ENCODE measurements at places on chromosomes 1 and 21.

- peak overlapping the region; percentile 80 for H3K4me3 ChIP-seq
- H3K27me3 ChIP-seq = no peaks in the 10 kb centered on the region
- DNase-seq = no peak
- H3K4me1 ChIP-seq = peaks cover 10% of the 10 kb centered on the region
These were observed 382 bp downstream of the TRMT1L start for GRCh38 chr1:185156288-185156853.

DNA sequence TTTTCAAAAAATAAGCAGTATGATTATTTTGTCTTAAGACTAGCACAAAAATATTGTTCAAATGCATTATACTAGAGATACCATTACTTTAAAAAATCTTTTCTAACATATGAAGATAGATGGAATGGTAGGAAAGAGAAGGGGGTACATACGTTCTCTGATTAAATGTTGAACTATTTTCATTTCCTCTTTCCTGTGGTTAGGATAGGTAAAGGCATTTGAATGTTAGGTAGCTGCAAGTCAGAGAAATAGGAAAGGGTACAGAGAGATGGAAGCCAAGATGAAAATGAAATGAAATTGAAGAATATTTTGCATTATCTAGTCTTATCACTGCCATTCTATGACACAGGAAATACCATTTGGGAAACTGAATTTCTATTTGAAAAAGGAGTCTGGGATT lies 28.3 kb downstream of the TLCD4 start:
- no peaks in the 10 kb centered on the region for H3K4me1 ChIP-seq
- no peaks in the 10 kb centered on the region for H3K36me3 ChIP-seq
- H3K27me3 ChIP-seq = no peaks in the 10 kb centered on the region
- no peak overlapping the region for H3K4me3 ChIP-seq
- no peak for DNase-seq
- no peak overlapping the region for H3K27ac ChIP-seq

DNA sequence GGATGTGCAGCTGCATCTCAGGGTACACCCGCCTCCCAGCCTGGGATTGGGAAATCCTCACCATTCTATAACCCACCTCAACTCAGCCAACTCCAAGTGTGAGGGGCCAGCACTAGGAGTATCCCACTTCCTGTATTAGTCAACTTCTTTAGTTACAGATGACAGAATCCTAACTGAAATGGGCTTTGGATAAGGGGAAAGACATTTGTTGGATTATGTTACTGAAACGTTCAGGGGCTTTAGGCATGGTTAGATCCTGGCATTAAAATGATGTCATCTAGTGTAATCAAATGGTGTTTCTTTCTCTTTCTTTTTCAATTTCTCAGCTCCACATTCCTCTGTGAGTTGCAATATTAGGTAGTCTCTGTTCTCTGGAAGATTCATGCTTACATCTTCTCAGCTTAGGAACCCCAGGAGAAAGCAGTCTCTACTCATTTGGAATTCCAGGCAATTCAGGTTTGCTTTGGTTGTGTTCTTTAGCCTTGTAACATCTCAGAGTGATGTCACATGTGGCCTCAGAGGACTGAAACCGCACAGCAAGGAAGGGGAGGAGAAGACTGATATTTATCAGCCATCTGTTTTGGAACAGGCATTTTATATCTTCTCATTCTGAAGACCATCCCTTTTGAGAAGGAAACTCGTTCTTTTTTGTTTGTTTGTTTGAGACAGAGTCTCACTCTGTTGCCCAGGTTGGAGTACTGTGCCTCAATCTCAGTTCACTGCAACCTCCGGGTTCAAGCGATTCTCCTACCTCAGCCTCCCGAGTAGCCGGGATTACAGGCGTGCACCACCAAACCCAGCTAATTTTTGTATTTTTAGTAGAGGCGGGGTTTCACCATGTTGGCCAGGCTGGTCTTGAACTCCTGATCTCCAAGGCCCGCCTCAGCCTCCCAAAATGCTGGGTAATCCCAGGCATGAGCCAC lies 18.9 kb upstream of the TMEM54 start:
- H3K36me3 ChIP-seq = no peaks in the 10 kb centered on the region
- H3K27ac ChIP-seq = no peak overlapping the region
- H3K4me1 ChIP-seq = peaks cover 6% of the 10 kb centered on the region

- no peaks in the 10 kb centered on the region for H3K36me3 ChIP-seq
- no peak for DNase-seq
- no peaks in the 10 kb centered on the region for H3K4me1 ChIP-seq
- H3K27ac ChIP-seq = no peak overlapping the region
- H3K4me3 ChIP-seq = no peak overlapping the region
- H3K27me3 ChIP-seq = no peaks in the 10 kb centered on the region
These were observed 448.1 kb upstream of the B3GALT2 start for GRCh38 chr1:193634470-193634869.

DNA sequence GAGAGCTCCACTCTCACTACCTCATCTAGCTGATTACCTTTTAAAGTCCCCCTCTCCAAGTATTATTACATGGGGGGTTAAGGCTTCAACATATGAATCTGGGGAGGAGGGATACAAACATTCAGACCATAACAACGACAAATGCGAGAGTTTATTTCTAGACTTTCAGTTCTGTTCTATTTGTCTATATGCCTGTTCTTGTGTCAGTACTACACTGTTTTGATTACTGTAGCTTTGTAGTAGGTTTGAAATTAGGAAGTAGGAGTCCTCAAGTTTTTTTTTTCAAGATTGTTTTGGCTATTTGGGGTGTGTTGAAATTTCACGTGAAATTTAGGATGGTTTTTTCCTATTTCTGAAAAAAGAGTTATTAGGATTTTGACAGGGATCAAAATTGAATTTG lies 16.3 kb downstream of the ZMYM4 start:
- no peaks in the 10 kb centered on the region for H3K4me1 ChIP-seq
- no peak for DNase-seq
- no peaks in the 10 kb centered on the region for H3K27me3 ChIP-seq
- no peak overlapping the region for H3K4me3 ChIP-seq
- no peaks in the 10 kb centered on the region for H3K36me3 ChIP-seq

- no peaks in the 10 kb centered on the region for H3K4me1 ChIP-seq
- H3K27ac ChIP-seq = no peak overlapping the region
- H3K36me3 ChIP-seq = no peaks in the 10 kb centered on the region
- DNase-seq = no peak
- H3K27me3 ChIP-seq = no peaks in the 10 kb centered on the region
These were observed 155.7 kb upstream of the BEND5 start for GRCh38 chr1:48932366-48932765.

- no peaks in the 10 kb centered on the region for H3K4me1 ChIP-seq
- no peaks in the 10 kb centered on the region for H3K36me3 ChIP-seq
- H3K4me3 ChIP-seq = no peak overlapping the region
- no peaks in the 10 kb centered on the region for H3K27me3 ChIP-seq
These were observed 153.5 kb upstream of the GALNT2 start for GRCh38 chr1:229913489-229913888.

- no peak overlapping the region for H3K27ac ChIP-seq
- H3K4me1 ChIP-seq = no peaks in the 10 kb centered on the region
- no peaks in the 10 kb centered on the region for H3K36me3 ChIP-seq
- DNase-seq = no peak
- no peak overlapping the region for H3K4me3 ChIP-seq
- no peaks in the 10 kb centered on the region for H3K27me3 ChIP-seq
These were observed 498.1 kb downstream of the KIF26B start for GRCh38 chr1:245652660-245653427.

DNA sequence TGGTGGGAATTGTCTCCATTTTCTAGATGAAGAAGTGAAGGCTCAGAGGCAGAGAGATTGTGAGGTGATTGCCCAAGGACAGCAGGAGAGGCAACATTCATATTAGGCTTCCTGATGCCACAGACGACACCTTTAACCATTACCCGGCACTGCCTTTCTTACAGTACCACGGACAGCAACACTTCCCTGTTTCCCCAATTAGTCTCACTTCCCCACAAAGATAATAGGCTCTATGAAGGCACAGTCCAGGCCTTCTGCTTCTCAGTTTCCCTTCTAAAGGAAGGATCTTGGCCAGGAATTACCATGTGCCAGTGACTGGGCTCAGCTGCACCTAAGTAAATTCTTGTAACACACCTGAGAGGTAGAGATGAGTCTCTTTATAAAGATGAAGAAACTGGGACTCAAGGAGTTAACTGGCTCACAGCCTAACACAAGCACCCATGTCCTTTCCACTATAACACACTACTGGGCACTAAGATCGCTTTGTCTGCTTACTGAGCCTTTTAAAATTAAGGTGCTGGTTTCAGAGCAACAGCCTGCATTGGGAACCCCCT lies 9.6 kb downstream of the IGSF9 start:
- H3K36me3 ChIP-seq = no peaks in the 10 kb centered on the region
- no peak overlapping the region for H3K27ac ChIP-seq
- H3K4me1 ChIP-seq = peaks cover 9% of the 10 kb centered on the region
- H3K4me3 ChIP-seq = no peak overlapping the region
- H3K27me3 ChIP-seq = no peaks in the 10 kb centered on the region
- DNase-seq = no peak

GRCh38 chr1:173601588-173601987 lies 1.3 kb downstream of the SLC9C2 start:
- H3K36me3 ChIP-seq = no peaks in the 10 kb centered on the region
- H3K27ac ChIP-seq = no peak overlapping the region
- DNase-seq = no peak
- no peaks in the 10 kb centered on the region for H3K4me1 ChIP-seq
- H3K27me3 ChIP-seq = no peaks in the 10 kb centered on the region

DNA sequence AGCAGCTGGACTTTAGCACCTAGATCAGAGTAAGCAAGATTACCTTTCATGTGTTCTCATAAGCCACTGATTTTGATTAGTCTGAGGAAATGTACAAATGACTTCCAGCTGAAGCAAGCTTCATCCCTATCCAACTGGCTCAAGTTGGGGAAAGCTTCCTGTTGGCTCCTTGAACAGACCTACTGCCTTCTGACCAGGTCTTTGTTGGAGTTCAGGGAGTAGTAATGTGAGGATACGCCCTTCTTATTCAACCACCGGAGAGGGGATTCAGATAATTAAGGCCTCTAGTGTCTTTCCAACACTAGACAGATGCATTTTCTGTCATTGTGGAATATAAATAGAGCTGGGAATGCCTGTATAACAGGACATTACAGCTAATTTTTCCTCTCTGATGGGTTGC lies 268.9 kb downstream of the TGFB2 start:
- H3K4me1 ChIP-seq = no peaks in the 10 kb centered on the region
- no peak overlapping the region for H3K27ac ChIP-seq
- H3K36me3 ChIP-seq = no peaks in the 10 kb centered on the region
- DNase-seq = no peak
- no peaks in the 10 kb centered on the region for H3K27me3 ChIP-seq
- no peak overlapping the region for H3K4me3 ChIP-seq

DNA sequence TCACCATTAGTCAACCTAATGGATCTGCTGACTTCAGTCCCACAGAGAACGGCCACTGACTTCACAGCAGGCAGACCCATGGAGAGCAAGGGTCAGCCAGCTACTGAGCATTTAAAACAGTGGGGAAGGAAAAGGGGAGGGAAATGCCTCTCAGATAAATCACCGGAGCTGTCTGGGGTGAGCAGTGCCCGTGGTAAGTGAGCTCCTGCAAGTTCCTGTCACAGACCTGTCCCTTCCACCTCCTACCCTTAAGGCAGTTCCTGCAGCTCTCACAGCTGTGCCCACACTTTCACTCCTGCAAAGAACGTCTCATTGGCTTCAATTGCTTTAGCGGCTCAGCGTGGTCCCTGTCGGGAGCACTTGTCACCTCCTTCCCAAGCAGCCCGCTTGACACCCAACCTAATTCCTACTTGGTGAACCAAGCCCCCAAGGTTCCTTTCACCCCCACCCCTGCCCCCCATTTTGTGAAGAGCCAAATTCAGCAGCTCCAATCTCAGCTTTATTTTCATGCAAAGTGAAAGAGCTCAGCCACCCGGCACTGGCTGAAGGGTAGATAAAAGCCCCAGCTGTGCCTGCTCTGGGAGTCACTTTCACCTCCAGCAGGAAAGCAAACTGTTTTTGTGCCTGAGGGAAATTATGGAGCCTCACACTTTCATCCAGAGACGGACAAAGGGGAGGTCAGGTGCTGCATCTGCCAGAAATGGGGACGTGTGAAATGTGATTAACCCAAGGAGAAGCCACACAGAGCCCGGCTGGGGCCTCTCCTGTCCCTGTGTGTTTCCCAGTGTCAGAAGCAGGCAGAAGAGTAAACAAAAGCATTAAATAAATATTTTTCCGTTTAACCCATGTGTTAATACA lies 306.2 kb downstream of the TTLL7 start:
- H3K36me3 ChIP-seq = no peaks in the 10 kb centered on the region
- H3K4me3 ChIP-seq = peak overlapping the region; percentile 48
- H3K27me3 ChIP-seq = no peaks in the 10 kb centered on the region
- no peaks in the 10 kb centered on the region for H3K4me1 ChIP-seq
- H3K27ac ChIP-seq = no peak overlapping the region

DNA sequence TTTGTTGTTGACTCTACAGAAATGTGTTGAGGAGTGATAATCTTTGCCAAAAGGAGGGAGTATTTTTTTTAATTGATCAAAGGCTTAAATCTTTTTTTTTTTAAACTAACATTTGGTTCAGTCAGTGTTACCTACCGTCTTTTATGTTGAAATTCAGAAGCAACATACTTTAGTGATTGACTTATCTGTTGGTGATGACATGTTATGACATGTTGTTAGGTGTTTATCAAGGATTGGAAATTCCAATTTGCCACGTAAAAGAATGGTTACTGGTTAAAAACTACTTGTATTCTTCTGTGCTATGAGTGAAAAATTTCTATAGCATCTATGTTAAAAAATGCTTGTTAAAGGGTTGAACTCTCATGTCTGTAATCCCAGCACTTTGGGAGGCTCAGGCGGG lies 61.2 kb downstream of the DNM3 start:
- H3K27ac ChIP-seq = no peak overlapping the region
- H3K4me1 ChIP-seq = no peaks in the 10 kb centered on the region
- no peaks in the 10 kb centered on the region for H3K36me3 ChIP-seq
- DNase-seq = no peak
- H3K4me3 ChIP-seq = no peak overlapping the region

- H3K4me3 ChIP-seq = no peak overlapping the region
- peak overlapping the region; percentile 2 for H3K27ac ChIP-seq
- no peaks in the 10 kb centered on the region for H3K4me1 ChIP-seq
- H3K36me3 ChIP-seq = no peaks in the 10 kb centered on the region
- no peak for DNase-seq
- no peaks in the 10 kb centered on the region for H3K27me3 ChIP-seq
These were observed 60.1 kb downstream of the OPTC start for GRCh38 chr1:203554071-203554470.

DNA sequence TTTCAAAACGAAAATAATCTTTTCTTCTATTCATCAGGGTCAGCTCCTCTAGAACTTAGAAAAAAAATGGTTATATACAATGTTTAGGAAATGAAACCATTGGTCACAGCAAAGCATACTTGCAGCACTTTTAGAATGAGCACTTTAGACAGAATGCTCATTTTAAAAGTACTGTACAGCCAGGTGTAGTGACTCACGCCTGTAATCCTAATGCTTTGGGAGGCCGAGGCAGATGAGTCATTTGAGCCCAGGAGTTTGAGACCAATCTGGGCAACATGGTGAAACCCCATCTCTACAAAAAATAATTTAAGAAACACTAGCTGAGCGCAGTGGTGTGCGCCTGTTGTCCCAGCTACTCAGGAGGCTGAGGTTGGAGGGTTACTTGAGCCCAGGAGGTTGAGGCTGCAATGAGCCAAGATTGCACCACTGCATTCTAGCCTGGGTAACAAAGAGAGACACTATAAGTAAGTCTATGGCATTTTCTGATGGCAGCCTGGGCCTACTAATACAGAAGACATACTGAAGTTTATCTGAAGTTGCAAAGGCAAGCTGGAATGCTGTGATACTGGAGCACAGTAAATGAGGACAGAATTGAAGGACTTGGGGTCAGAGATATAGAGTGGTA lies 48.9 kb upstream of the ZNF326 start:
- H3K27me3 ChIP-seq = no peaks in the 10 kb centered on the region
- no peaks in the 10 kb centered on the region for H3K4me1 ChIP-seq
- no peak overlapping the region for H3K27ac ChIP-seq
- no peaks in the 10 kb centered on the region for H3K36me3 ChIP-seq

GRCh38 chr1:94332516-94332915 lies 85.7 kb upstream of the ABCD3 start:
- DNase-seq = no peak
- H3K4me1 ChIP-seq = no peaks in the 10 kb centered on the region
- H3K27ac ChIP-seq = no peak overlapping the region
- no peaks in the 10 kb centered on the region for H3K27me3 ChIP-seq
